ENCODE measurements at places on chromosomes 4 and X.

DNA sequence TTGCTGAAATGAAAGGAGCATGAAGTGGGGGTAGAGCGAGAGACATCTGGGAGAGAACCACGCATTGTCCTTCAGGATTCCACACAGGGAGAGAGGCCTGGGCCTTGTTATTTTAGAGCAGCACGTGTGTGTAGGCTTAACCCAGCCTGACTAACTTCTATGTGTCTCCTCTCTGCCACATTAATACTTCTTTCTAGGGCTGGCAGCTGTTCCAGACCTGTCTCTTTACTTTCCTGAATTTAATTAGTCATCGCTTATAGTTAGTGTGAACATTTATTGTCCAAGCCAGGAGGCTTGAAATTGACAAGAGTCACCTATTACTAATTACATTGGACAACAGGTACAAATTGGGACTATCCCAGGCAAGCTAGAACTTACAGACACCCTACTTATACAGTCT lies 51.3 kb downstream of the SMAD1 start:
- no peak for DNase-seq

- DNase-seq: no peak
Observed at GRCh38 chr4:114200026-114200425, 220.6 kb upstream of the ARSJ start.

DNA sequence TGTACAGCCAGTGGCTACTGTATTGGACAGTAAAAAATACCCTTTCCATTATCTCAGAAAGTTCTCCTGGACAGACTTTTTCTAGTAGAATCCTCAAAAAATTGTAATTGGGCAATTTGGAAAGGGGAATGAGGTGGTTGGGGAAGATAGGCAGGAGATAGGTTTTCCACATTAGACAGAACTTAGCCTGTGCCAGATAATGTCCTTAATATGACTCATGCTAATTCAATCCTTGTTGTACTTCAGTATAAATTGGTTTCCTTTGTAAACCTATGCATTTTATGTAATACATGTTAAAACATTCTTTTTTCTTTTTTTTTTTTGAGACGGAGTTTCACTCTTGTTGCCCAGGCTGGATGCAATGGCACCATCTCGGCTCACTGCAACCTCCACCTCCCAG lies 8.9 kb downstream of the EIF4E start:
- DNase-seq: no peak

DNA sequence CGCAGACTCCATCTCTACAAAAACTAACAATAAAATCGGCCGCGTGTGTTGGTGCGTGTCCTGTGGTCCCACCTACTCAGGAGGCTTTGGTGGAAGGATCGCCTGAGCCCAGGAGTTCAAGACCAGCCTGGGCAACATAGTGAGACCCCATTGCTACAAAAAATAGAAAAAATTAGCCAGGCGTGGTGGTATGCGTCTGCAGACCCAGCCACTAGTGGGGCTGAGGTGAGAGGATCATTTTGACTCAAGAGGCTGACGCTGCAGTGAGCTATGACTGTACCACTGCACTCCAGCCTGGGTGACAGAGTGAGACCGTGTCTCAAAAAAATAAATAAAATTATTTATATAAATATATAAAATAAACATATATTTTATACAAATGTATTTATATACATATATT lies 22.3 kb downstream of the ASMTL start:
- no peak for DNase-seq

GRCh38 chrX:63958134-63958865 lies 173.3 kb upstream of the ARHGEF9 start:
- DNase-seq: no peak

- DNase-seq: no peak
Observed at GRCh38 chr4:148881860-148882643, 439.8 kb upstream of the NR3C2 start.

- no peak for DNase-seq
Observed at GRCh38 chr4:38526412-38526811, 137.6 kb upstream of the KLF3 start.

DNA sequence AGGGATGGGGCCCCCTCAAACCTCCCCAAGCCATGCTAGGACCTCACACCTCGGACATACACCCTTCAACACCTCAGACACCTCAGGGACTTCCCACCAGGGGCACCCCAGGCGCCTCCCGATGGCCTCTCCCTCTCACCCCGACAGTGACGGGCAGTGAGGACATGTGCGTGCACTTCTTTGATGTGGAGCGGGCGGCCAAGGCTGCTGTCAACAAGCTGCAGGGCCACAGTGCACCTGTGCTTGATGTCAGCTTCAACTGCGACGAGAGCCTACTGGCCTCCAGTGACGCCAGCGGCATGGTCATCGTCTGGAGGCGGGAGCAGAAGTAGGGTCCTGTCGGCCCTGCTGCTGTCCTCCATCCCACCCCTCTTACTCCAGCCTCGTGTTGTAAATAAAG lies 7.4 kb downstream of the WDR13 start:
- DNase-seq: no peak

- DNase-seq: no peak
Observed at GRCh38 chr4:68145261-68145660, 15.6 kb upstream of the TMPRSS11F start.

- DNase-seq: peak; percentile 30
Observed at GRCh38 chrX:40871385-40872082, 136.2 kb upstream of the MED14 start.

DNA sequence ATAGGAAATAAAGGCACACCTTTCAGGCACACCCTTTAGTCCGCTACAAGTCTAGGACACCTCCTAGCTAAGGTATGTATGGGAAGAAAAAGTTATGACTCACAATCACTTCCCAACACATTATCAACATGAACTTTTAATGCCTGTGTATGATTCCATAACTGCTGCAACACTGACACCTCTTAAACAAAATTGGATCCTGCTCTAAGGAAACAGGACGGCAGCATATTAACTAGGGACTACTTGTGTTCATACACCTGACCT lies 2.4 kb upstream of the PPP3CA start:
- DNase-seq: no peak

Measured in NCI-H446 (cell line).